ENCODE measurements at places on chromosomes 7 and 10. TPM values are rescaled to one million over a fixed set of nuclear protein-coding genes. Genes with fewer than 3 reads are reported as not detected.

DNA sequence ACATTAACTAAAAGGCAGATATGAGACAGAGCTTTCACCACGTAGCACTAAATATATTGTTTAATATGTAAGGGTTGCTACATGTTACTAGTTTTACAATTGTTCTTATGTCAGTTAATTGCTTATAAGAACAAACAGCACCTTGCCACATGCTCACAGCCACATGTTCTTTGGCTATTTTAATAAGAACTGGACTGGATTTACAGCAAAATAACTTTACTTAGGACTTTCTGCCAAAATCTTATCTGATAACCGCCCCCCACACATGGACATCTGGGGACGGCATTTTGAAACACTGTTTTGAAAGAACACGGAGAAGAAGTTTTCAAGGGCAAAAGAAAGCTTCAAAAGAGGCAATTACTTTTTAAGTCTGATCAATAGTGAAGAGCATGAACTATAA lies 45.3 kb downstream of the JAZF1 start:
- no peak for DNase-seq

DNA sequence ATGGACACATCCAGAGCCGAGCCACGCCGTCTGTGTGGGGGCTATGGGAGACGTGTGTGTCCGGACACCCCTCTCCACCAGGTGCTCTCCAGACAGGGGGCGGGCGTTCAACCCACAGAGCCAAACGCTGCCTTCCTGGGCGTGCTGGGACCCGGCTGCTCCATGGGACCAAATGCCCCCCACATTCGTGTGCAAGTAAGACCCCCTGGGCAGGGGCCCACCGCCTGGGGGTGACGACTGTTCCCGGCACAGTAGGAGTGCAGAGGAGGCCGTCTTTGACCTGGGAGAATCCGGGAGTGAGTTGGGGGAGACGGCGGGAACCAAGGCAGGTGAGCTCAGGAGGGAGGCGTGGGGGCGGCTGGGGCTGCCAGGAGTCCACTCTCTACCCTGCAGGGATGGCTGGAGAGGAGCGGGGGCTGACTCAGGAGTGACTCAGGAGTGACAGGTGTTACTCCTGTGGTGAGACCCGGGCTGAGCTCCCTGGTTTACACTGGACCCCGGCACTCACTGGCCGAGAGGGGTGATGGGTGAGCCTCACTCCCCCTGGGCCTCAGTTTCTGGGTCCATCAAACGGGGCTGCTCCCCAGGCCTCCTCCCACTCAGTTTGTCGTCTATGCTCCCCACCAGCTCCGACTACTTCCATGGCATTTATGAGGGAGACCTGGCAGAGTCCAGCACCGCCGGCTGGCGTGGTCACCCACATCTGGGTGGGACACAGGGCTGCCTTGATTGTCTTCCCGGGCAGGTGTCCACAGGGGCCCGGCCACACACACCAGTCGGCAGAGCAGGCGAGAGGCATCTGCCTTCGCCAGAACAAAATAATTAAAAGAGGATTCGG lies 95.0 kb downstream of the MICALL2 start:
- no peak for DNase-seq

DPP6 gene
- 1.2 TPM for total RNA-seq

DNA sequence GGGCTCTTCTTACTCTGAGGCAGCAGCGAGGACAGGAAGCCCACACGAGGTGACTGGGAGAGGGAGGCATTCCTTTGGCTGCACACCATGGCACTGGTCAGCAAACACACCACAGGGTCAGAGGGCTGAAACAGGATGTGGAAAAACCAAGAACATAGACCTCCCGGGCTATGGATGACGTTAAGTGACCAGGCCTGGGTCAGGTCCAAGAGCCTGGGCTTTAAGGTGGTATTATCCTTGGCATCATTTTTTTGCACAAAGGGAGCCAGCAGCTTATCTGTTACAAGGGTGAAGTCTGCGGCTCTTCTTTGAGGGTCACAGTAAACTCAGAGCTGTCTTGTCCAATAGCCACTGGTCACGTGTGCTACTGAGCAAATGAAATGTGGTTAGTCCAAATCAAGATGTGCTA lies 7.0 kb downstream of the WDR91 start:
- DNase-seq, result no peak

DNA sequence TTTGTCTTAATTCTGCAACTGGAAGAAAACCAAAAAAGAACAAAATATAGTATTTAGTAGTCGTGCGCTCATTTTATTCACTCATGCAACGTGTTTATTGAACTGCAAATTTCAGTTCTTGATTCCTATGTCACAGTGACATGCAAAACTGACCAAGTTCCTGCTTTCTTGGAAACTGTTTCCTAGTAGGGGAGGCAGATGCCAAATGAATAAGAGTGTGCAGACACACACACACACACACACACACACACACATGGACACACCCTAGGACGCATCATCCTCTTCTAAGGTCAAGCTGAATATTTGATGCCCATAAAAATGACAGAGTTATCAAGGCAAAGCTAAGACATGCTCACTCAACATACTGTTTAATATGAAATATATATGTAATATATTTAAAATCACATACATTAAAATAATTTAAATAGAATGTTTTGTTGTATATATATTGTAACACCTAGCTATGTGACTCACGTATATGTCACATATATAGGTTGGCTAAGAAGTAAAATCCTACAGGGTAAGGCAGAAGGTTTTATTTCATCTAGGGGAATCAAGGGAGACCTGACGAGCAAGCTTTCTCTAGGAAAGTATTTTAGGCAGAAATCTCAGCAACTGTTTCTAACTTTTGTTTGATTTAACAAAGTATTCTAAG lies 79.6 kb downstream of the SVIL start:
- no peak for DNase-seq

GRCh38 chr10:20065814-20066213 lies 249.6 kb downstream of the PLXDC2 start:
- DNase-seq, result no peak

Measured in posterior vena cava (tissue), 2 donors.